ENCODE measurements at places on chromosomes 6 and 20. TPM values are rescaled to one million over a fixed set of nuclear protein-coding genes. Genes with fewer than 3 reads are reported as not detected.

OR2H1 gene
- not detected for total RNA-seq

BPIFB4 gene
- total RNA-seq, result not detected

ROS1 gene
- total RNA-seq, result 0.07 TPM

UBD gene
- total RNA-seq, result 2.2 TPM

AGER gene
- 0.86 TPM for total RNA-seq

HLA-DPB1 gene
- total RNA-seq, result 16.4 TPM

RAET1G gene
- total RNA-seq, result not detected

GRCh38 chr6:4280031-4280430 is 144.7 kb upstream of the ECI2 start:
- H3K4me3 ChIP-seq, result no peak overlapping the region
- no peaks in the 10 kb centered on the region for H3K27me3 ChIP-seq
- no peaks in the 10 kb centered on the region for H3K4me1 ChIP-seq
- no peak overlapping the region for H3K27ac ChIP-seq
- H3K36me3 ChIP-seq, result no peaks in the 10 kb centered on the region

DNA sequence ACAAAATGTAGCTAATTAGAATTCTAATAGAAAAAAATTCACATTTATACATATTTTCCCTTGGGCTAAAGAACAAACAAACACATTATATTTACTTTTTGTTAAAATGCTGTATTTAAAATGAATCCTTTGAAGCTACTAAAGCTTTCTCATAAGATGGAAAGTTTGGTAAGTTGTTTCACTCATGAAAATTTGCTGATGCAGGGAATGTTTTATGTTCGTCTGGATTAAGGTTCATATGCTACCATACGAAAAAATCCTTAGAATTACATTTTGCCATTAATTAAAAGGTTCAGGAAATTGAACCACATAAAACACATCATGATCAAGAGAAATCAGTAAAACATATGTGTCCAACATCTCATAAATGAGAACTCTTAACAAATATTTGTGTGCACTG is 62.2 kb downstream of the SMLR1 start:
- no peak overlapping the region for H3K27ac ChIP-seq
- no peaks in the 10 kb centered on the region for H3K36me3 ChIP-seq
- H3K4me1 ChIP-seq, result no peaks in the 10 kb centered on the region
- no peak overlapping the region for H3K4me3 ChIP-seq
- DNase-seq, result no peak

DNA sequence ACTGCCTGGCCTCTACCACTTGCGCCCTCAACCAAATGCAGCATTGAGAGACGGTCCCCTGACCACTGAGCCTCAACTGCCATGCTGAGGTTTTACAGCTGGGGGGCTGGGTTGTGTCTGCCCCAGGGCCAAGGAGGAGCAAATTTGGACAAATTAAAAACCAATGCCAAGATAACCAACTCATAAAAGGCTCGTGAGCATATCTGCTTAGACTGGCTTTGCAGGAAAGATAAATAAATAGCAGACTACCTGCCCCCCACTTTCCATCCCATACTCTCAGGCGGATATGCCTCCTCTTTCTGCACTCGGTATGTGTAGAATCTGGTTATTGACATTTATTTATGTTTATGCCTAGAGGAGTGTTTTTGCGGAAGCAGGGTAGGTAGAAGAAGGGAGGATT is 76.8 kb downstream of the ZDHHC14 start:
- no peaks in the 10 kb centered on the region for H3K36me3 ChIP-seq
- H3K4me1 ChIP-seq, result no peaks in the 10 kb centered on the region
- no peak for DNase-seq
- no peaks in the 10 kb centered on the region for H3K27me3 ChIP-seq
- no peak overlapping the region for H3K27ac ChIP-seq

GRCh38 chr6:160010067-160010466 is 41.2 kb downstream of the IGF2R start:
- DNase-seq, result no peak
- H3K27ac ChIP-seq, result no peak overlapping the region
- H3K27me3 ChIP-seq, result no peaks in the 10 kb centered on the region
- no peaks in the 10 kb centered on the region for H3K4me1 ChIP-seq
- H3K36me3 ChIP-seq, result no peaks in the 10 kb centered on the region
- no peak overlapping the region for H3K4me3 ChIP-seq

GRCh38 chr20:62177307-62177706 is 5.5 kb upstream of the MTG2 start:
- DNase-seq, result peak; percentile 75
- no peaks in the 10 kb centered on the region for H3K36me3 ChIP-seq
- H3K4me3 ChIP-seq, result no peak overlapping the region

- H3K27ac ChIP-seq, result peak overlapping the region; percentile 70
- DNase-seq, result no peak
- H3K4me3 ChIP-seq, result no peak overlapping the region
- H3K27me3 ChIP-seq, result no peaks in the 10 kb centered on the region
- no peaks in the 10 kb centered on the region for H3K36me3 ChIP-seq
Measured at GRCh38 chr6:52588087-52588709, 11.3 kb upstream of the TRAM2 start.

- no peak overlapping the region for H3K4me3 ChIP-seq
- H3K36me3 ChIP-seq, result no peaks in the 10 kb centered on the region
- H3K27ac ChIP-seq, result no peak overlapping the region
- DNase-seq, result no peak
Measured at GRCh38 chr20:47113362-47114109, 218.9 kb downstream of the EYA2 start.

- DNase-seq, result no peak
- H3K27me3 ChIP-seq, result no peaks in the 10 kb centered on the region
- H3K4me3 ChIP-seq, result no peak overlapping the region
- no peak overlapping the region for H3K27ac ChIP-seq
Measured at GRCh38 chr6:168209420-168209819, 110.2 kb downstream of the DACT2 start.

DNA sequence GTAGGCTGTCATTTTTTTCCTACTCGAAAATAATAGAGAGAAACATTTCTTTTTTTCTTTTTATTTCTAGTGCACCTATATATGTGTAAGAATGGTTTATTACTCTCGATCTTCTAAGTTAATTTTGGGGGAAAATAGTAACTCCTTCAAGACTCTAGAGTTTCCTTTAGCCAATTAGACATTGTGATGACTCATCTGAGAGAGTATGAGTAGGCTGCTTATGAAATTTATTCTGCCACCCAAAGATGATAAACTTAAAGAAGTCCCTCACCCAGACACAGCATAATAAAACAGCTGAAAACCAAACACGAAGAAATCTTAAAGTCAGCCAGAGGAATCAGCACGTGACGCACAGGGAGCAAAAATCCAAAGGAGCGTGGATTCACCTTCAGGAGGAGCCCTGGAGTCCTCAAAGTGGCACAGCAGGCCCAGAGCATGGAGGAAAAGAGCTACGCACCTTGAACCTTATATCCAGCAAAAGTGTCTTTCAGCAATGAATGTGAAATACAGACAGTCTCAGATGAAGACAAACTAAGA is 81.9 kb downstream of the ERMARD start:
- no peak overlapping the region for H3K4me3 ChIP-seq
- peaks cover 14% of the 10 kb centered on the region for H3K4me1 ChIP-seq
- DNase-seq, result no peak
- H3K36me3 ChIP-seq, result no peaks in the 10 kb centered on the region
- no peaks in the 10 kb centered on the region for H3K27me3 ChIP-seq

All from right lobe of liver (tissue), 6 donors.